ENCODE measurements at places on chromosomes 7 and 10. TPM values are rescaled to one million over a fixed set of nuclear protein-coding genes. Genes with fewer than 3 reads are reported as not detected.

DNA sequence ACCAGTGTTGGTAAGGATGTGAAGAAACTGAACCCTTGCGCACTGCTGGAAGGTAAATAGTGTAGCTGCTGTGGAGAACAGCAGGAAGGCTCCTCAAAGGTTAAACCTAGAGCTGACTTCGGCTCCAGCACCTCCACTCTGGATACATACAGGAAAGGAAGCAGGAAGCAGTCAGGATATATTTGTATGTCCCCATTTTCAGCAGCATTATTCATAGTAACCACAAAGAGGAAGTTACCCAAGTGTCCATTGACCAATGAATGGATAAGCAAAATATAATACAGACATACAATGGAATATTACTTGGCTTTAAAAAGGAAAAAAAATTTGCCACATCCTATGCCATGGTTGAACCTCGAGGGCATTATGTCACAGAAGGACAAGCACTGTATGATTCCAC, 15.0 kb downstream of the RET start:
- DNase-seq = no peak

The CHAT gene
- total RNA-seq = not detected

DNA sequence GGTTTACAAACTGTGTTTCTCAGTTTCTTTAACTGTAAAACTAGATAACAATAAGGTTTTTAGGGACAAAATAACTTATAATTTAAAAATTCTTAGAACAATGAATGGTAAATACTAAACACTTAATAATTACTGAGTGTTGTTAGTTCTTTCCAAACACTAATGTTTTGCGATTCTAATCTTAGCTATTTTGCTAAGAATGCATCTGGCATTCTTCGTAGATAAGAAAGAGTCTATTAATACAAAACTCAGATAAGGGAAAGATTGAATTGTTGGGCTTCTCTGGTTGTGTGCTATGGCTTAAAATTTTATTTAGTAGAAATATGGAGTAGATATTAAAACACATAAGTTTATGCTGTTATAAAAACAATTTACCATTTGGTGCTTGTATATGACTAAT, 45.4 kb downstream of the TMEM229A start:
- DNase-seq = no peak

The PAXIP1 gene
- 17.5 TPM for total RNA-seq

DNA sequence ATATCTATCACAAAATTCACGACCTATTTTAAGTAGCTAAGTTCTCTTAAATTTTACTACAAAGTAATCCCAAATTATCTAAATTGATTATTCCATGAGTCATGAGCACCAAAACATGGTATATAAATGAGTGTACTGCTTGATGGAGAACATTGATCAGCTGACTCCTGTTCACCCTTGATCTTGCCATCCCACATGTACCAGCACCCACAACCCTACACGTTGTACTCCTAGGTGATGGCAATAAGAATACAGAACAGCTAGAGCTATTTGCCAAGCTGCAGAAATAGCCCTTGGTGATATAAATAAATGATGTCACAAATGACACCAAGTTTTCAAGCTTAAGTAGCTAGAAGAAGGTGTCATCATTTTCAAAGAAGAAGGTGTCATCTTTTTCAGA, 235.5 kb downstream of the GRM8 start:
- DNase-seq = no peak

- DNase-seq = no peak
Measured at GRCh38 chr10:71206911-71207310, 5.5 kb upstream of the UNC5B start.

DNA sequence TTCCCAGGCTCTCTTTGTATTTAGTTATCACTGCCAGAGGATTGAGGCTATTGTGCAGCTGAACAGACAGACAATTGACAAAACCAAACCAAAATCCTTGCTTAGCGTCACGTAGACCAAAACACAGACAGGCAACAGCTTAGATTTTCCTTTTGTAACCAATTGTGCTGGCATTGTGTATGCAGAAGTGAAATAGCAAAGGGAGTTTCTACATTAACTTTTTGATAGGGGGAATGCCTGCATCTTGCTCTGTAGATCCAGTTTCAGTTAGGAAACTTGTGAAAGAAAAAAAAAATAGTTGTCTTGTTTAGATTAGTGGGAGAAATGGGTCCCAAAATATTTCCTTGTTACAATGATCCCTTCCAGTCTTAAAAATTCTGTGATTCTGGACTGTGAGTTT, 333.8 kb downstream of the BBS9 start:
- no peak for DNase-seq

GRCh38 chr7:27671675-27672074, 9.0 kb upstream of the HIBADH start:
- DNase-seq = no peak

- DNase-seq = no peak
Measured at GRCh38 chr7:22945584-22945983, 68.3 kb downstream of the HYCC1 start.

GRCh38 chr10:36675458-36675880, 449.9 kb upstream of the ANKRD30A start:
- no peak for DNase-seq

DNA sequence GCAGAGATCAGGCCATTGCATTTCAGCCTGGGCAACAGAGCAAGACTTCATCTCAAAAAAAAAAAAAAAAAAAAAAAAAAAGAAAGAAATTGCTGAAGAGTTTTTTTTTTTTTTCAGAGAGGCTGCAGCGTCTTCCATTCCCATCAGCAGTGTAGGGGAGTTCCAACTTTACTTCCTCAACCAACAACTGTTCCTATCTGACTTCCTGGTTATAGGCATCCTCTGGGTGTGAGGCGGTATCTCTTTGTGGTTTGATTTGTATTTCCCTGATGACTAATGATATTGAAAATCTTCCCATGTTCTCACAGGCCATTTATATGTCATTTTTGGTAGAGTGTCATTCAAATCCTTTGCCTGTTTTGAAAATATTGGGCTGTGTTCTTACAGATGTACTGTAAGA, 40.2 kb downstream of the PRTFDC1 start:
- peak; percentile 24 for DNase-seq

The KAZALD1 gene
- total RNA-seq = 0.51 TPM

- no peak for DNase-seq
Measured at GRCh38 chr10:97078261-97078937, 107.4 kb downstream of the SLIT1 start.

The HOGA1 gene
- not detected for total RNA-seq

The PGAM2 gene
- 2.9 TPM for total RNA-seq

All from B cell (primary cell).